ENCODE measurements at places on chromosomes 12 and 14.

DNA sequence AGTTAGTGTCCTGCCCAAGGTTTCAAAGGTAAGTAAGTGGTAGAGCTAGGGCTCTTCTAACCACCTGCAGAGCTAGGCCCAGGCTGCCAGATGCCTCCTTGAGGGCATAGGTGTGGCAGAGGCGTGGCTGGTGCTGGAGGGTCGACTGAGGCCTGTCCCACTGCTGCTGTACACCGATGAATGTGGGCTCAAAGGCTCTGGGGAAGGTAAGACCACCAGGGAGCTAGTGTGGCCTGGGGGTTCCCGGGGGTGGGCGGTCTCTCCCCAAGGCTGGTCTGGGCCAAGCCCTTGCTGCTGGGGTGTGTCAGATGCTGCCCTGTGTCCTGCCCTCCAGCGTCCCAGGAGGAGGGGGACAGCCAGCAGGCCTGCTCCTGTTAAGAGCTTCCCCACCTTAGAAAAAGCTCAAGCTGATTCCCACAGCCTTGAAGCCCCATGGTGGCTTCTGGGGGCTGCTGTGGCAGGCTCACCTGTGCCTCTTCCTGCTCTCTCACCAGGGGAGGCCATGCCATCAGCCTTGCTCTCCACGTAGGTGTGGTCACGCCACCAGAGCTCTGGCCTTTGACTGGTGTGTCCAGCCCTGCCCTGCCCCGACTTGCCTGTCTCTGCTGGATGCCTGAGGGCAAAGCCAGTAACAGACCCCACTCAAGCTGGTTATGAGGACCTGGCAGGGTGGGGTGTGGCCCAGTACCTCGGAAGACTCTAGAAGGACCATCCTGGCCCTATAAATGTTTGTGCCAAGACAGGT lies 36.8 kb downstream of the SH2B3 start:
- DNase-seq, result no peak

DNA sequence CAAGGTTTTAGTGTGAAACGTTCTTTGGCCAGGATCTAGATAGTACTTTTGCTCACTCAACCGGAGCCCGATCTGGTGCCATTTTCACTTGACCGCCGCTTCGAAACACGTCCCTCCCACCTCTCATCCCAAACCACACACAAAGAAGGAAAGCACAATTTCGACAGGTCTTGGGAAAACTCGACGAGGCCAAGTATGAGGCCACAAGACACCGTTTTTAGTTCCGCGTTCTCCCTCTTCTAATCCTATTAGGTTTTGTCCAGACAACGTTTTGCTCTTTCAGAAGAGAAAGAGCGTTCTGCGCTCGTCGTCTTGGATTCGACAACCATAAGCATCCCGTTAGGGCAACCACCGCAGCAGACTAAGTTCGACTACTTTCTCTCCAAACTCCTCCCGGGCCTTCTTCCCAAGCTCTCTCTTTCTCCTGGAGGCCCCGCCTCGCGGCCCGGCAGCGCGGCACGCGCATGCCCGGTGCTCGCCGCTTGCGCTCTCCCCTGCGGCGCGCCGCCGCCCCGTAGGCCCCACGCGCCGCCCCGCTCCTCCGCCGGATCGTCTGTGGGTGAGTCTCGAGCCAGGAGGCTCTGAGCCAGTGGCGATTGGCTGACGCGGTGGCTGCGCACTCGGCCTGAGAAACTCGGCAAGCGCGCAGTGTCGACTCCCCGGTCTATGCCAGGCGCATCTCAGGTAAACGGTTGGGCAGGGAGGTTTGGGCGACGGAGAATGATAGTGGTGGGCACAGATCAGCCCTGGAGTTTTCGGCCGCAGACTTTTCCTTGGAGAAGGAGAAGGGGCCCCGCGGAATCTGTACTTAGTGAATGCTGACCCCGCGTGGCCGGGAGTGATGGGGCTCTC lies at the start of gene MIPOL1:
TSS of gene MIPOL1 (plus strand) at position 517 of the 852 bp plus-strand sequence. CDS start 49,952 bp downstream, outside the sequence.
- peak; percentile 82 for DNase-seq

DNA sequence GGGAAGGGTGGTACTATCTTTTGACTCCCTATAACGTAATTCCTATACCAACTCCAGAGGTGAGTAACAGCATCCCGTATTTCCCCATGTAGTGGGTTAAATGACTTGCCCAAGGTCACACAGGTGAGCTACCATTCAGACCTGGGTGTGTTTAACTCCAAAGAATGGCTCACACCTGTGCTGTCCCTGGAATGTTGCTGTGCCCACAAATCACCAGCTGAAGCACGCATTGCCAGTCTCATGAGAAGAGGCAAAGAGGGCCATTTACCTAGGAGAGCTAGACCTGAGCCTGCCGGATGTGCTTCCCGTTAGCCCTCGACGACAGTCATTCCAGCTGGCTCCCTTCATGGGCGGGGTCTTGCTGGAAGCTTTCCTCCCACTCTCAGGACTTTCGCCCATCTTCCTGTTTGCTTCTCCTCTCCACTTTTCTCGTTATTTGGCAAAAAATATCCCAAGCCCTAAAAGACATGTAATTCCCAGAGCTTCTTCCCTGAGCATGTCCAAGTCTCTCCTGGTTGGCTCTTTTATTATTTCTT lies 106.6 kb upstream of the VASH1 start:
- no peak for DNase-seq

DNA sequence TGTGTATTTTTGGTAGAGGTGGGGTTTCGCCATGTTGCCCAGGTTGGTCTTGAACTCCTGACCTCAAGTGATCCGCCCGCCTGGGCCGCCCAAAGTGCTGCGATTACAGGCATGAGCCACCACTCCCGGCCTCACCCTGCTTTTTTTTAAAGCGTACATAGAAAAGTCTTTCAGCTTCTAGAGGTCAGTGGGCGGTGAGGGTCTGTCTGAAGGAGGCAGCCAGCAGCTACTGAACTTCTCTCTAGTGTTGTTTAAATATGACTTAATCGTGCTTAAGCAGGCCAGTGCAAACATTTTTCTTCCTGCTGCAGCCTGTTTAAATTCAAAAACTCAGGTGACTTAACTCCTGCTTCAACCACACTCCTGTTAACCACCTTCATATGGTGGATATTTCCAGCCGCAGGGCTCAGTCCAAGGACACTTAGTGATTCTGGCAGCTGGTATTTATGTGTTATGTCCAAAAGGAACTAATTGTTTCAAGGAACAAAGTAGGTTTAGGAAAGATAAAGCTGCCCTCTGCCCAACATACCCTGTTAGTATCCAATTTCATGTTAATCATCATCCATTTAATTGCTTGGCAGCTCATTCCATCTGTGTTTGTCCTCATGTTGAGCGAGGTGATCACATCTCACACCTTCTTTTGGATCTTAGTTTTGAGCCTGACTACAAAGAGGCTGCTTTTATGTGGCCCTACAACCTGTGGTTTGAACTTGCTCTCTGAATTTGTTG lies 2.0 kb downstream of the PRKAB1 start:
- no peak for DNase-seq

DNA sequence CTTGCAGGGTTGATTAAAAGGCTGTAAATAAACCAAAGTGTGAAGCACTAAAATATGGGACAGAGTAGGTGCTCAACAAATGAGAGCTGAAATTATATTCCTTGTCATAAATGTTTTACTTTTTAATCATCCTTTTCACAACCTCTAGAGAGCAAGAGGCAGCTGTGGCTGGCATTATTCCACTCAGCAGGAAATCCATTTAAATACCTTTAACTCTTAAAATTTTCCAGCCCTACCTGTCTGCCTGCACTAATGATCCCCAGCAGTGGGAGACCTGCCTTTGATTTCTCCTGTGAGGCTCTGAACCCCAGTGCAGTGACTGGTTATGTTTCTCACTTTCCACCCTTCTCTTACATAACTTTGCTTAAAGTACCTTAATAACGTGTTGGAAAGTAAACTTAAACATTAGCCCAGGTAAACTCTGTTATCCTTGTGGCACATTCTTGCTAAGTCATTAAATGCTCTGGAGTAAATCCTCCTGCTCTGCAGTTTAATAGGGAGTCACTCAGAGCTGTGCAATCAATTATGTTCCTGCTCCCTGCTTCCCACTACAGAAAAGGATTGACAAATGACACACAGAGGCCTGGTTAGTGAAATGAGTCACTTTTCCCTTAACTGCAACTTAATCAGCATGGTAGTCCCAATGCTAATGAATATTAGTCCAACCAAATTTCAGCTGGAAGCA lies 755.7 kb upstream of the USP15 start:
- no peak for DNase-seq

- DNase-seq, result no peak
Measured at GRCh38 chr12:118325081-118325480, 47.6 kb downstream of the TAOK3 start.

DNA sequence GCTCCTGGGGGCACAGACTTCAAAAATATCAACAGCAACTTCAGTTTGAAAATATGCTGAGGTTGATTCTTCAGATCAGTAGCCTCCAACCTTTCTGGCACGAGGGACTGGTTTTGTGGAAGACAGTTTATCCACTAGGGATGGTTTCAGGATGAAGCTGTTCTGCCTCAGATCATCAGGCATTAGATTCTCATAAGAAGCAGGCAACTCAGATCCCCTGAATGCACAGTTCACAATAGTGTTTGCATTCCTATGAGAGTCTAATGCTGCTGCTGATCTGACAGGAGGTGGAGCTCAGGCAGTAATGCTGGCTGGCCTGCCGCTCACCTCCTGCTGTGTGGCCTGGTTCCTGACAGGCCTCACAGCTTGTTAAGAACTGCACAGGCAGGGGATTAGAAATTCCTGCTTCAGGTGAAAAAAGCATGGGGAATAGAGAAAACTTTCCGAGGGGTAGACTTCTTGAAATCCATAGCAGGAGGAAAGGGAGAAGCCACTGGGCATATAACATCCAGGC lies 12.8 kb downstream of the EPYC start:
- no peak for DNase-seq
